Caki2 (cell line): ENCODE measurements at places on chromosomes 7 and 10. TPM values are rescaled to one million over a fixed set of nuclear protein-coding genes. Genes with fewer than 3 reads are reported as not detected.

The COPG2 gene
- 18.2 and 21.6 TPM in 2 replicates for total RNA-seq

The AKR1B1 gene
- 2,179 and 2,713 TPM in 2 replicates for total RNA-seq

The ERVW-1 gene
- not detected in 2 replicates for total RNA-seq

The MYOZ1 gene
- total RNA-seq = not detected in 2 replicates

The THNSL1 gene
- 3.3 and 12.7 TPM in 2 replicates for total RNA-seq

The EBLN1 gene
- not detected in 2 replicates for total RNA-seq

The SLC18A2 gene
- total RNA-seq = not detected in 2 replicates

The EPO gene
- not detected in 2 replicates for total RNA-seq

DNA sequence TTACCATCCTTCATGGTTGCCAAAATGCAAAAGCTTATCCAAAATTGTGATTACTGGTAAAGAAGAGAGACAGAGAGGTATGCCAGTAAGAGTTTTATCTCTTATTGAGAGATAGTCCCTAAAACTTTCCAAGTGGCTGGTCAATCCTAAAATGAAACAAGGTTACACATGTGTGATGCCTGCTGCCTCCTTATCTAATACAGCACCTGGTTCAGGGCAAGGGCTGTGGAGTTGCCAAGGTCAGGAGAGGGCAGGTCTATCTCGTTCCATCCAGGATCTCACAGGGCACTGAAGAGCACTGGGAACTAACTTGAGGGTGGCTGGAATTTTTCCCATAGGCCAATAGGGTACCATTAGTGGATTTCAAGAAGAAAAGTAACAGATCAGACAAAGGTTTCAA, 18.3 kb downstream of the VOPP1 start:
- no peak for DNase-seq

- DNase-seq = no peak
These were observed 7.8 kb upstream of the KLF6 start for GRCh38 chr10:3792710-3793219.

DNA sequence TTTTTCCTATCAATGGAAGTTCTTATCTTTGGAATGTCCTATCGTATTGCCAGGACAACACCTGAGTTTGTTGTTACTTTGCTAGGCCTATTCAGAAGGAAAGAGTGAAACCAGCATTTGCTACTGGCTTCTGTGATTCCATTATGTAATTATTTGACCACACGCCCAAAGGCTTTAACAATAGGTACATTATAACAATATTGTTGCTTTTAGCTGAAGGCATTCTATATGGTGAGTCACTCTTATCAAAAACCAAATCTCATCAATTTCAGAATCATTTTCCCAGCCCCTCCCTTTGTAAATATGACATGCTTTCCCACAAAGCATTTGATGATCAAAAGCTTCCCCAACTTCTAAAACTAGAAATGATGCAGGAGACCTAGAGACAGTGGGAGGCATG, 294.4 kb upstream of the NEBL start:
- peak; percentile 16 for DNase-seq

DNA sequence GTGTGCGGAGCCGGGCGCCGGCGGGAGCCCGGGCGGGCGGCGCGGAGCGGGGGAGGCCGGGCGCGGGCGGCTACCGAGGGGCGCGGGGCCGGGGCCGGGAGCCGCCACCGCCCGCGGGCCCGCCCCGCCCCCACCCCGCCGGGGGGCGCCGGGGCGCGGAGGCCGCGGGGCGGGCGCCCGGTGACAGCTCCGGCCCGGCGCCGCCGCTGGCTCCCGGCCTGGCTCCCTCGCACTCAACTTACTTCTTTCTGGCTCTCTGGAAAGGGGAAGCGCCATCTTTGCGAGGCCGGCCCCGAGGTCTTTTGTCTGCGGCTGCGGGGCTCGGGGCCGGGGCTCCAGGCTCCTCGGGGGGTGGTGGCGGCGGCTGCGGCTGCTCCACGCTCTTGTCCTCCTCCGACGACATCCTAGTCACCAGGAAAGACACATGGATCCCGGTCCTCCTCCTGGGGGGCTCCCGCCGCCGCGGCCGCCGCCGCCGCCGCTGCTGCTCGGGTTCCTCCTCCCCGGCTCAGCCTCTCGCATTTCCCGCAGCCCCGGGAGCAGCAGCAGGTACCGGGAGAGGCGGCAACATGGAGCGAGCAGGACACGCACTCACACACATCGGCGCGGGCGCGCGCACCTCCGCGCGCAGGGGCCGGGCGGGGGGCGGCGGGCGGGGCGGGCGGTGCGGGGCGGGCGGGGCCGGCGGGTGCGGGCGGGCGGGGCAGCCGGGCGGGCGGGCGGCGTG, at the start of gene KMT2C:
Gene KMT2C (minus strand): TSS at position 620 of the 727 bp plus-strand sequence. CDS start 217 bp downstream, at position 403.
- DNase-seq = peak; percentile 70

GRCh38 chr7:142583446-142583845, 165.8 kb upstream of the PRSS1 start:
- peak; percentile 76 for DNase-seq

GRCh38 chr10:93445978-93446720, 36.0 kb downstream of the MYOF start:
- no peak for DNase-seq

DNA sequence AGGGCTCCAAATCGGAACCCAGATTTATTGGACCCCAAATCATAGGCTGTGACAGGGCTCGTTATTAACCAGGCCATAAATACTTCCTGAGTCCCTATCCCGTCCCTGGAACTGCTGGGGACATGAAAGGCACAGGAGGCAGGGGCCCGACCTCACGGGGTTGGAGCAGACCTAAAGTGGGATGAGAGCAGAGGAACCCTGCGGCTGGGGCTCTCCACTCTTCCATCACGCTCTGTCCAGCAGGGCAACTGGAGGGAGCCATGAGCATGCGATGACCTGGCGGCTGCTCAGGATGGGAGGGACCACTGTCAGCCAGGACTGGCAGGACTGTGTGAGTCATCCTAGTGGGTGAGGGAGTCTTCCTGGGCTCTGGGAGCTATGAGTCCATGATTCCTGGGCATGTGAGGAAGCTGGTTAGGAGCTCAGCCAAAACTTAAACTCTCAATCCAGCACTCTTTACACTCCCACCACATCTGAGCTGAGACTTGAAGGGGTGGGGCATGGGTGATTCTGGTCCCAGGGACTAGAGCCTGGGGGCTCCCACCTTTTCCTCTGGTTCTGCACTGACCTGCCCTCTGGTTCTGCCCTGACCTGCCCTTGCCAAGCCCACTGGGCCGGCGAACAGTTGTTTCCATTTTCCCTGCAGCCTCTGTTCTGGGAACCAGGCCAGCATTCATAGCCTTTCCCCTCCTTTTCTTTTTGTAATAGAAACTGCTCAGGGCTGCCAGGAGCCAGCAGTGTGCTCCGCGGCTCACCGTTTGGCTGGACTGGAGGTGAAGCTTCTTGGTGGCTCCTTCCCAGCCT, 47.1 kb downstream of the SYPL1 start:
- peak; percentile 84 for DNase-seq

DNA sequence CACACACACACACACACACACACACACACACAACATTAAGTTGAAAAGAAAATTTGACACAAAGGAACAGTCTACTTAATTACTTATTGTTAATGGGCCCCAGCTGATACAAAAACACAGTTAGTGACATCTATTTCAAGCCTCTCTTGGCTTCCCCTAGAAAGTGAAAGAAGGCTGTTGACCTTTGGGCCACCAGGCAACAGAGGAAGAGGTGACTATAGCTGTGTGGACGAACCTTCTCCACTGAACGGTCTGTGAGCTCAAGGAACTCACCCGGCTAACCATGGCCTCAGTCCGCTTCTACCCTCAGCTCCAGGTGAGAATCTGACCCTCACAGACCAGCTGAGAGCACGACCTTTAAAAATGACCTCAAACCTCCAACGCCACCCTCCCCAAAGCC, 32.9 kb upstream of the CALN1 start:
- DNase-seq = no peak
